ENCODE measurements at places on chromosomes 3 and 15.

DNA sequence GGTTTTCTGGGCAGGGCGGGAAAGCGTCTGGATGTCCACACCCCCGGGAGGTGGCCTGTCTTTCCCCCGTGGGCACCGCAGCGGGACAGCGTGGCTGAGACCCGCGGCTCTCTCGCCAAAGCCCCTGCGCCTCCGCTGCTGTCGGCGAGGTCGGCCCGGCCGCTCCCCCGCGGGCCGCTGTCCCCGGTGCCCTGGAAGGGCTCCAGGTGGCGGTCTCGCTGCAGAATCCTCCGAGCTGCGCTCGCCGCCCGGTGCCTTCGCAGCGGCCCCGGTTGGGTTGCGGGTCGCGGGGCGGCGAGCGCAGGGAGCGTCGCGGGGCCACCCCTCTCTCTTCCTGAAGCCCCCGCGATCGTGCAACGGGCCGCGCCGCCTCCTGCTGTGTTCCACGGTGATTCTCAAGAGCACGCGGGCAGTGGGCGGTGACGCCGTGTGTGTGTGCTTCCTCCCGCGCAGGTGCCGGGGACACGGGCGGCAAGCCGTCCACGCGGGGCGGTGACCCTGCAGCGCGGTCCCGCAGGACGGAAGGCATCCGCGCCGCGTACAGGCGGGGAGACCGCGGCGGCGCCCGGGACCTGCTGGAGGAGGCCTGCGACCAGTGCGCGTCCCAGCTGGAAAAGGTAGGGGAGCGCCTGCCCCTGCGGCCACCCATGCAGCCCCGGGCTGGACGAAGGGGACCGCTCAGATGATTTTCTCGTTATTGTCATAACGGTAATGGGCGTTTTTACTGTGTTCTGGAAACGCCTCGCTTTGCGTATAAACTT is 54.4 kb downstream of the LRRK1 start:
- DNase-seq = no peak

GRCh38 chr3:157136647-157137387 is 23.1 kb downstream of the CCNL1 start:
- DNase-seq = no peak

DNA sequence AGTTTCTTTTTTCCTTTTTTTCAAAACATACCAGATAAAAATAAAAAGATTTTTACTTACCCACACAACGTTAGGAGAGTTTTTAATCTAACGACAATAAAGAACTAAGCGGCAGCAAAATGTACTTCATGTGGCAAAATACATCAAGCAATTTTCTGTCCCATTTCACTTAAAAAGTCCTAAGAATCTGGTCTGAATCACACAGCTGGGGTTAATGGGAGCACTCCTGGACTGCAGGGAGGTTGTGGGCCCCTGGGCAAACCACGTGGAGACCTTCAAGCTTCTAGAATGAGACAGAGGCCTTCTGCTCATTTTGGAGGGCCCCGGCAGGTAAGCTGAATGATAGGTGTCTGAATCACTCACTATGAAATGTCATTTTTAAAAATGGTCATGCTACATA is 193.8 kb downstream of the RORA start:
- DNase-seq = no peak

DNA sequence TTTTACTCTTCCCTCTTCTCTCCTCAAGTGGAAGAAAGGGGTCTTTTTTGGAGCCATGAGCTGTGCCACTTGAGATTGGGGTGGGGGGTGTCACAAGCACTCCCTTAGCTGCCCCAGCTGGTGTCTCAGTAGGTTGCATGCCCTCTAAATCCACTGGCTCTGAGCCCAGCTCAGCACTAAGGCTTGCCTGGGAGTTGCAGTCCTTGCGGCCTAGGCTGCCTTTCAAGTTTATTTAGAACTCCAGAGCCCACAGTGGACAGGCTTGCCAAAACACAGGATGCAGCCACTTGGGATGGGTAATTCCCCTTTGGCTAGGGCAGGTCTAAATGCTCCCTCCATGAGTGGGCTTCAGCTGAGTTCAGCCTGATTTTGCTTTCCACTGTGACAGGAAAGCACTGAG is 24.7 kb downstream of the C3orf20 start:
- DNase-seq = no peak

GRCh38 chr3:109939817-109940216 is 602.5 kb upstream of the DPPA4 start:
- DNase-seq = no peak

DNA sequence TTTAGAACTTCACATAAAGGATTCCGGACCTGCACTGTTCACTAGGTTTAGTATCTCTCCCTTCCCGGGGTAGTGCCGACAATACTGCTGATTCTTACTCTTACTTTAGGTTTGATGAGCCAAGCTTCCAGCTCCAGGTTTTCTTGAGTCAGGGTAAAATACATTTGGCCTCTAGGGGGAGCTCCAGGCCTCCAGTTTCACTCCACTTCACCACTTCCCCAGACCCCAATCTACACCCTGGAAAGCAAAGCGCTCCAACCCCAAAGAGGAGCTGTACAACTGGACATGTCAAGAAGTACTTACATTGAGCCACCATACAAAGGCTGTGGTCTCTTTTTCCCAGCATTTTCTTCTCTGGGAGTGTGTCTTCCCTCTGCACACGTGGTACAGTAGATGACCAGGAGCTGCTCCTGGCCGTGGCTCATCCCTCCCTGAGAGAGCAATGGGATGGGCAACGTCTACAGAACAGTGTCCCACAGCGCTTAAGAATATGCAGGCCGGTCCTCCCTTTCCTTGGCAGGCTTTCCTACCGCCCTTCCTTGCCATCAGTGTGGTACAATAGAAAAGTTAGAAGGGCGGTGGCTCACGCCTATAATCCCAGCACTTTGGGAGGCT is 93.9 kb upstream of the CCDC80 start:
- DNase-seq = no peak

DNA sequence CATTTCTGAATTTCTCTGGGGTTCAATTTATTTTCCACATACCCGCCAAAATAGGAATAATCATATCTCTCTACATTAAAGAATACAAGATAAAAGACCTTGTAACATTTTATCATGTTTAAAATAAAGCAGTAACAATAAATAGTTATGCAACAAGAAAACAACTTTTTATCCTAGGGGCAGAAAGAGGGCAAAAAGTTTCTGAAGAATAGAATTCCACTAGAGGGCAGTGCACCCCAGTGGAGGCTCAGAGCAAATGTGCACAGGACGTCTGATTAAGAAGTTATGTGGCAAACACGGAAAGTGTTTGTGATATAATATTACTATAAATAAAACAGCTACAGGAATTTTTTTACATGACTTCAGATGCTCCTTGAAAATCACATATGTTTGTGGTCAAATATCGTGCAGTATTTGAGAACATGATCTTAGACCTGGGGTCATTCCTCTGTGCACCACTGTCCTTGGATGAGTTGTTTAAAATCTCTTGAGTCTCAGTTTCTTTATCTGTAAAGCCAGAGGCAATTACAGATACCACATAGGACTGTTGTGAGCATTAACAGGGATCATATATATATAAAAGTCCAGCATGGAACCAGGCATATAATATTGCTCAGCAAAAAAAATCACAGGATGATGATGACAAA is 13.2 kb upstream of the PIK3R4 start:
- DNase-seq = no peak

DNA sequence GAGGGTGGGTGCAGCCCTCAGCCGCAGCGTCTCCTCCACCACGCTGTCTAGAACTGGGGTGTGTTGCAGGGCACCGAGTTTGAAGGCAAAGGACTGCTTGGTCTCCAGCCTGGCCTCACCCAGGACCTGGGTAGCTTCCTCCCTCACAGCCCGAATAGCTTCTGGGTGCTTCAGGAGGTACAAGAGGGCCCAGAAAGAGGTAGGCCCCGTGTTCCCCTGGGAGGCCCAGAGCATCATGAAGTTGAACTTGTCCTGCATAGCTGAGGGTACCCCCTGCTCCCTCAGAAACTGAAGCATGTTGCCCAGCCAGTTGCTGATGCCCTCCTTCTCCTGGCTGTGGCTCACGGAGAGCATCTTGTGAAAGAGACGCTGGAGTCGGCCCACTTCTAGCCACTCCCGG is 930 bp downstream of the CYP8B1 start:
- DNase-seq = no peak

- no peak for DNase-seq
Measured at GRCh38 chr3:188049606-188050530, 104.1 kb upstream of the LPP start.

- no peak for DNase-seq
Measured at GRCh38 chr3:167187221-167187620, 192.9 kb downstream of the ZBBX start.

DNA sequence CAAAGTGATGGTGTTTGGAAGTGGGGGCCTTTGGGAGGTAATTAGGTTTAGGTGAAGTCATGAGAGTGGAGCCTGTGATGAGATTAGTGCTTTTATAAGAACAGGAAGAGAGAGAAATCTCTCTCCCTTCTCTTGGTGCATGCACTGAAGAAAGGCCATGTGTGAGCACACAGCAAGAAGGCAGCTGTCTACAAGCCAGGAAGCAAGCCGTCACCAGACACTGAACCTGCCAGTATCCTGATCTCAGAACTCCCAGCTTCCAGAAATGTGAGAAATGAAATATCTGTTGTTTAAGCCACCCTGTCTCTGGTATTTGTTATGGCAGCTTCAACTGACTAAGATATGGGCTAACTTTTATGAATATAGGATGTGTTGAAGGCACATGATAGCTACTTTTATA is 72.6 kb downstream of the REC114 start:
- no peak for DNase-seq

- no peak for DNase-seq
Measured at GRCh38 chr15:97425596-97425995, 534.9 kb upstream of the ARRDC4 start.

GRCh38 chr3:3110299-3110630 is at the start of gene IL5RA:
IL5RA (minus strand) TSS chr3:3110374; CDS start chr3:3104984, 5,390 bp downstream.
- DNase-seq = no peak

DNA sequence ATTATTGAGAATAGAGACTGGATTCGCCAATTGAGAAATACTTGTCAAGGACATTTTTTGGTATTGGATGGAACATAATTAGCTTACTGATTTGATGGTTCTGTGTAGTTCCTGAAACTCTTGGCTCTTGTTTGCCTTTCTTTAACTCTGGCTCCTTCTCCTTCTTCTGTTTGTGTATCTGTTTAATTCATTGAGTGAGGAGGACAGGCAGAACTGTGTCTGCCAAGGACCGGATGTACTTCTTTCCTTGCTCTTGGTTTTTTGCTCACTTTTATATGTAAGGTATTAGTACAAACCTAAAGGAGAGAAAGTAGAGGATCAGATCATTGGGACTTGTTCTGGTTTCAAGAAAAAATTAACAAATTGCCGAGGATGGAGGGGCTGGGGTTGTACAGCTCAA is 48.9 kb downstream of the TCF12 start:
- DNase-seq = no peak

GRCh38 chr3:45923755-45924154 is 19.5 kb upstream of the CXCR6 start:
- no peak for DNase-seq

GRCh38 chr3:61724183-61724582 is 162.8 kb downstream of the PTPRG start:
- DNase-seq = no peak

- DNase-seq = no peak
Measured at GRCh38 chr3:46462111-46462510, 2.6 kb downstream of the LTF start.

- DNase-seq = no peak
Measured at GRCh38 chr15:100048736-100049135, 293.0 kb downstream of the ADAMTS17 start.

DNA sequence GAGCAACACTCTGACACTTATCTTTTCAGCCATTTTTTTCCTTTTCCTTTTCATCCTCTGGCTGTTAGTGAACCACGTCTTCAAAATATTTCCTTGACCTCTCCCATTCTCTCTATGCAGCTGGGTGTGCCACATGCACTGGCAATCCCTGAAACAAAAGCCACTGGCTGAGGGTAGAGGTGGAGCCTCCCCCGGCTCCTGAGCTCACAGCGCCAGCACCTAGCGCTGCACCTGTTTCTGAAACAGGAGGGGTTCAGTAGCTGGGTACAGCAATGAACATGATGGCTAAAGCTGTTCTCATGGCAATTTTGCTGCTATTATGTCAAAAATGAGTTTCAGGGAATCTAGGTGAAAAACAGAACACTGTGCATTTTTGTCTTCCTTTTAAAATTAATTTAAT is 314.7 kb upstream of the ATP10A start:
- no peak for DNase-seq

DNA sequence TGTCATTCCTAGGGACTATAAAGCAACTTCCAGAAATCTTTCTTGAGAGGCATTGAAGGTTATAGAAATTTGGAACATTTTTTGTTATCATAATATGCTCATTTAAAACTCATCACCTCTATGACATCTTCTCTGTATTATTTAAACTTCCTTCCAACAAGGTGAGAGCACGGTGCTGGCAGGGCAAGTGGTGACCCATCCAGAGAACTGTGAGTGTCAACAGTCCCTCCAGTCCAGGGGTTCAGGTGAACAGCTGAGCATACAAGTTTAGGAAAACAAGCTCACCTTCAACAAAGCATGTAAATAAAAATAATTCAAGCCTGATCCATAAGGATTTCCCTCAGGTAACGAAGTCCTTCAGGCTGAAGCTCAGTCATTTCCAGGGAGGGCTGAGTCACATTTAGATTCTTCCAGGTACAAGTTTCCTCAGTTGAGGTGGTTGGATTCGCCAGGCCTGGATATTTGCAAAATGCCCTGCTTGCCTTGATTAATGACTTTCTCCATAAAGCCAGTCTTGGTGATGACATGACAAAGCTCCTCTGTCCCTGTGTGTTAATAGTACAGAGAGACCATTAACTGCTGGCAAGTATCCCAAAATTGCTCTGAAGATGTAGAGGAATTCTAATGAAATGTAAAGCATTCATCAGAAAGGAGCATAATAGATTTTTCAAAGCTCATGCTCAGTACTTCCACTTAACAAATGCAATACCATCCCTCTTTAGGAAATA is 263.6 kb upstream of the GADL1 start:
- no peak for DNase-seq

DNA sequence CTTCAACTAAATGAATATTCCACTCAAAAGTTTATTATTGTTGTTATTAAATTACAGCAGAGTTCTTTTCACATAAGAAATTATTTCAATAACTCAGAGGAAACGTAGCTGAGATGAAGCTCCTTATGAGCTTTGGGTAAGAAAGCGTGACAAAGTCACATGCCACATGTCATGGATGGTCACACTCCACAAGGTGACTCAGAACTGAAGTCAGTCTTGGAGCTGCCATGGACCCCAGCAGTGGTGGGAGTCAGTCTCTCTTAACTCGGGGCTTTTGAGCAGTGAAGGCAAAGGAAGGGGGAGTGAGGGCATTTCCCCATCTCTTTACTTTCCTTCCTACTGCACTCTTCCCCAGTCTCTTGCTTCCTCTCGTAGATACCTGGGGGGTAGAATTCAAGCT is 87.5 kb upstream of the FAM3D start:
- DNase-seq = no peak

DNA sequence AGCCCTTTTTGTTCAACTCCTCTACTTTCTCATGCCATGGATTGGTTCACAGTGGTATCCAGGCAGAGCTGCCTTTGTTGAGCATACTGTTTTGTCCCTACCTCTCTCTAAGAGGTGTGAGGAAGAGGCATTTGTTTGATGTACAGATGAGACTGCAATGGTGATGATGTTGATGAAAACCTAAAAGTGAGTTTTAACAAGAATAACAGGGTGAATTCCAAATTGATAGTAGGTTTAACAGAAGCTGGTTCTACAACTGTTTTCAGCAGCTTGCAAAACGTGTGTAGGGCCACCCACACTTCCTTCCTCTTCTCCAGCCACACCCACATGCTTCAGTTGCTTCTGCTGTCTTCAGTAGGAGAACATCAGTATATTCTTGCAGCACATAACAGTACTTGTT is 10.2 kb downstream of the SNRK start:
- no peak for DNase-seq
